Left lobe of liver (tissue), 2 donors: ENCODE measurements at places on chromosomes 6 and 20. TPM values are rescaled to one million over a fixed set of nuclear protein-coding genes. Genes with fewer than 3 reads are reported as not detected.

LST1 gene
- total RNA-seq: 10.2 TPM

MUC22 gene
- total RNA-seq: not detected

NRSN1 gene
- not detected for total RNA-seq

DYNLT1 gene
- 29.9 TPM for total RNA-seq

ANGPT4 gene
- 0.05 TPM for total RNA-seq

BHLHE23 gene
- not detected for total RNA-seq

OLIG3 gene
- total RNA-seq: not detected

PI16 gene
- not detected for total RNA-seq

TRIM40 gene
- total RNA-seq: not detected

FOXC1 gene
- total RNA-seq: 0.38 TPM

DEFB115 gene
- not detected for total RNA-seq

CDH26 gene
- 0.38 TPM for total RNA-seq

BPIFA1 gene
- not detected for total RNA-seq

ANKRD66 gene
- not detected for total RNA-seq

CST5 gene
- not detected for total RNA-seq

ZC2HC1B gene
- total RNA-seq: not detected

DXO gene
- total RNA-seq: 15.5 TPM

POM121L2 gene
- not detected for total RNA-seq

CD24 gene
- total RNA-seq: 12.0 TPM

HLA-DPB1 gene
- 11.3 TPM for total RNA-seq
